Cerebellar nuclear complex (tissue), 1 donor: ENCODE measurements at places on chromosomes 1 and 21.

DNA sequence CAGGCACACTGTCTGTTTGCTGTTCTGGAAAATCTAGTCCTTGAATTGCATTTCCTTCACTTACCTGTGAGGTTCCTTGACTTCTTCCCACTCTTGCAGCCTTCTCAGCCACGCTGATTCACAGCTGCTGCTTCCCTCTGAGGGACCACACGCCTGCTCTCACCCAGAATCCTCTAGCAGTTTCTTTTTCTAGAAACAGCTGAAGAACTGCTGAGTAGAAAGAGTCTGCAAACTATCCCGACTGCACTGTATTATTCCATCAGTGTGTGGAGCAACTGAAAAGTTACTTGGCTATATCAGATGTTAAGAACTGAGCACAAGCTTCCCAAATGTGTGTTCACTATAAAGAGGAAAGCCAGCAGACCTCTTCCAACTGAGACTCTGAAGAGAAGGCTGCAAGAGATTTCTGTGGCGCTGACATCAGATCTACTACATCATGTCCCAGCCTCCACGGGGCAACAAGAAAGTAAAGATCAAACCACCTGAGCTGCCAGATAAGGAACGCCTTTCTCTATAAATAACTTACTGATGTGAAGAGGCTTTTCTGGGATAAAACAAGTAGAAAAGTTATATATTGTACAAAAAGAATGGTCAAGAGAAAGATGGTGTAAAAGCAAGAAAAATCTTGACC is 226.6 kb downstream of the RERE start:
- no peak for DNase-seq

DNA sequence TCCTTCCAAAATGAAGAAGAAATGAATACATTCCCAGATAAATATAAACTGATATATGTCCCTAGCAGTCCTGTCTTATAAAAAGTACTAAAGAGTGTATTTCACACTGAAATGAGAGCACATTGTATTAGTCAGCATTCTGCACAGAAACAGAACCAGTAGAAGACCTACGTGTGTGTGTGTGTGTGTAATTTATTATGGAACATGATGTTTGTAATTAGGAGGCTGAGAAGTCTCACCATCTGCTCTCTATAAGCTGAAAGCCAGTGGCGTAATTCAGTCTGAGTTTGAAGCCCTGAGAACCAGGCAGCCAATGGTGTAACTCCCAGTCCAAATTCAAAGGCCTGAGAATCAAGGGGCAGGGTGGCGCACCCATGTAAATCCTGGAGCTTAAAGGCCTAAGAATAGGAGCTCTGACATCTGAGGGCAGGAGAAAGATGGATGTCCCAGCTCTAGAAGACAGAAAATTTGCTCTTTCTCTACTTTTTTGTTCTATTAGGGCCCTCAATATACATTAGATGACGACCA is 146.5 kb upstream of the LYPLAL1 start:
- DNase-seq, result no peak

DNA sequence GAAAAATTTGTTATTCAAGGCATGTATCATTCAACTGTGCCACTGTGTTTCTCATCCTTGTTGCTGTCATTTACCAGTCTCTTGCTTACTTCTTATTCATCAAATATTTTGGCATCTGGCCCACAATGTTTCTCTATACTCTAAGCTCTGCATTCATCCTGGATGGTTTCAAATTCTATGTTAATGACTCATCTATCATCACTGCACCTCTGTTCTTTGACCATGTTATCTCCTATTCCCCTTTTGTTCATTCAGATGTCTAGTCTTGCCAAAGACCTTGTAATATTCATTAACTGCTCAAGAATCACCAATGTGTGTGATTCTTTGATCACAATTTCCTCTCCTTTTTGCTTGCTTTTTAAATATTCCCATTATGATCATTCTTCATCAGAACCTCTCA is 54.6 kb upstream of the PRKACB start:
- DNase-seq, result no peak

DNA sequence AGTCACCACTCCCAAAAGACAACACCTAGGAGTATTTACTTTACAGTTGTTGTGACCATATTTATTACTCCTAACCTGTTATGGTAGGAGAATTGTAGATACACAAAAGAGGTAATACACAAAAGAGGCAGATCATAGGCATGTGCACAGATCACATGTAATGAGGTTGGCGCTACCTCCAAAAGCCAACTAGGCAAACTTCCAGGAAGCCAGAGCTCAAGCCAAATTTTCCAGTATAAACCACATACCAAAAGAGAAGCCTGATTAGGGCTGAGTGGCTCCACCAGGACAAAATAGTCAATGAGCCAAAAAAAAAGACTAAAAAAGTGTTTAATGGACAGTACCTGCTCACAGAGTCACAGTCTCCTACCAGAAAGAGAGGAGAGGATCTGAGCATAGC is 195.0 kb upstream of the PBX1 start:
- DNase-seq, result no peak

- DNase-seq, result no peak
Observed at GRCh38 chr1:10692401-10693021, 103.9 kb downstream of the CASZ1 start.

DNA sequence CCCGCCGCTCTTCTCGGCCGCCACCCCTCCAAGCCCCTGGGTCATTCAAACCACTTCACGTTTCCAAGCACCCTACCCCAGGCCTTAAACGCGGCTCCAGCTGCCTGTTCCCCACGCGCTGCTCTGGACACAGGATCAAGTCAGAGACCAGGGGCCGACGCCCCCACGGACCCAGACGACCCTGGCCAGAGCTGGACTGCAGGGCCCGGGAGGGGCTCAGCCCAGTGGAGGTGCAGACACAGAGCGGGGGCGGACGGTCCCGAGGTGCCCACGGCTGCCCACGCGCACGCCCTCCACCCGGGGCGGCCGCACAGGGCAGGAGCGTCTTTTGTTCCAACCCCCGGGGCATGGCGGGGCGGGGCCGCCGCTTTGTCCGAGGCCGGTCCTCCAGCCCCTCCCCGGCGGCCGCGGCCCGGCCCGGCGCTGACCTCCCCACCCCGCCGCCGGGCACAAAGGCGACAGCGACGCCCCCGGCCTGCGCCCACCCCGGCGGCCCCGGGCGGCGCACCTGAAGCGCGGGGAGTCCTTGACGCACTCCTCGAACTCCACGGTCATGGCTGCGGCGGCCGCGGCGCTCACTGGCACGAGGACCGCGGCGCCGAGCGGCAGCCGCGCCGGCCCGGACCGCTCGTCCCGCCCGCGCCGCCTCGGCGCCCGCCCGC is 338 bp downstream of the ACAP3 start:
- DNase-seq, result no peak

- no peak for DNase-seq
Observed at GRCh38 chr1:229380536-229381160, 37.8 kb upstream of the CCSAP start.

GRCh38 chr1:214476986-214477870 is 74.2 kb downstream of the PTPN14 start:
- no peak for DNase-seq

DNA sequence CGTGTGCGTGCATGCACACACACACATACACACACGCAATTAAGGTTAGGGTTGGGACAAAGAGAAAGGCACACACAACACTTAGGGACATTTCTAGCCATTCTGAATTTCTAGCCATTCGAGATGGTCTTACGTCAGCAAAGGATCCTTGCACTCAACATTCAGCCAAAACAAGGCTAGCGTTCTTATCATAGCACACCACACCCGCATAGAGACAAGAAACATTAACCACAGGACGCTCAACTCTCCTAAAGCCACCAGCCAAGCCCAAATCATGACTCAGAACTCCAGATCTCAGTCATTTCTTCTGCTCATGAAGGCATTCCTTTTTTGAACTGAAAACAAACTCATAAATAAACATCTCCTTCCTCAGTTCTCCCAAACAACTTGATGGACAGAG is 106.8 kb downstream of the LMO4 start:
- no peak for DNase-seq

- no peak for DNase-seq
Observed at GRCh38 chr1:99748419-99748818, 18.0 kb downstream of the FRRS1 start.

DNA sequence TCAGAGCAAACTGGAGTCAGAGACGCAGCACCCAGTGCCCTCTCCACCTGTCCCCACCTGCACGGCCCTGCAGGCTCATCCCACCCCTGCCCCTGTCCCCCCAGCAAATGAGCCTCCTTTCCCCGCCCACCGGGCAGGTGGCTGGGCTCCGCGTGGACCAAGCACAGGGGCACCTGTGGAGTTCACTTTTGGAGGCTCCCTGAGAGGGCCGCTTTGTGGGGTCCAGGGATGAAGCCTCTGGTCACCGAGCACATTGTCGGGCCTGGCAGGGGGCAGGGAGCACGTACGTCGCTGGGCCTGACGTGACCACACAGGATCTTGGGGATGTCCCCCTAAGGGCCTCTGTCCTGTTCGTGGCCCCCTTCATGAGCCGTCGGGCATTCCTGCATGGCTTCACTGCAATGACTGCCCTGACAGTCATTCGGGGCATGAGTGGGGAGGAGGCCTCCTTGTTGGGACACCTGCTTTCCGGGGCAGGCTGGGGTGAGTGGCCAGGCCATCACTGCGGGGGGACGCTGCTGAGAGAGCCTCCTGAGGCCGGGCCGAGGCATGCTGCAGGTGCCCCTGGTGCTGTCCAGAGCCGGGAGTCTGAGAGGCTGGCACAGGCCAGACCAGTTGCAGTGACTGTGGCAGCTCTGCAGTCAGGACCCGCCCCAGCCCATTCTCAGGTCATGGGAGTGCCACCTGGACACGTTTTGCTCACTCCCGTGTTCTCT is 19.7 kb downstream of the SLX9 start:
- no peak for DNase-seq

- DNase-seq, result no peak
Observed at GRCh38 chr1:109369167-109369746, 28.5 kb downstream of the SORT1 start.

DNA sequence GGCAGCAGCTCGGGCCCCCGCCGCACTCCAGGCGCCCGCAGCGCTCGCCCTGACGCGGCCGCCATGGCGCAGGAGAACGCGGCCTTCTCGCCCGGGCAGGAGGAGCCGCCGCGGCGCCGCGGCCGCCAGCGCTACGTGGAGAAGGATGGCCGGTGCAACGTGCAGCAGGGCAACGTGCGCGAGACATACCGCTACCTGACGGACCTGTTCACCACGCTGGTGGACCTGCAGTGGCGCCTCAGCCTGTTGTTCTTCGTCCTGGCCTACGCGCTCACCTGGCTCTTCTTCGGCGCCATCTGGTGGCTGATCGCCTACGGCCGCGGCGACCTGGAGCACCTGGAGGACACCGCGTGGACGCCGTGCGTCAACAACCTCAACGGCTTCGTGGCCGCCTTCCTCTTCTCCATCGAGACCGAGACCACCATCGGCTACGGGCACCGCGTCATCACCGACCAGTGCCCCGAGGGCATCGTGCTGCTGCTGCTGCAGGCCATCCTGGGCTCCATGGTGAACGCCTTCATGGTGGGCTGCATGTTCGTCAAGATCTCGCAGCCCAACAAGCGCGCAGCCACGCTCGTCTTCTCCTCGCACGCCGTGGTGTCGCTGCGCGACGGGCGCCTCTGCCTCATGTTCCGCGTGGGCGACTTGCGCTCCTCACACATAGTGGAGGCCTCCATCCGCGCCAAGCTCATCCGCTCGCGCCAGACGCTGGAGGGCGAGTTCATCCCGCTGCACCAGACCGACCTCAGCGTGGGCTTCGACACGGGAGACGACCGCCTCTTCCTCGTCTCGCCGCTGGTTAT is 2.8 kb downstream of the KCNJ9 start:
- peak; percentile 13 for DNase-seq

GRCh38 chr1:39981945-39982344 is 27.0 kb downstream of the MFSD2A start:
- DNase-seq, result no peak

- no peak for DNase-seq
Observed at GRCh38 chr1:183074215-183074614, 51.0 kb downstream of the LAMC1 start.

GRCh38 chr1:208007938-208008342 is 97.0 kb upstream of the CD34 start:
- DNase-seq, result no peak

DNA sequence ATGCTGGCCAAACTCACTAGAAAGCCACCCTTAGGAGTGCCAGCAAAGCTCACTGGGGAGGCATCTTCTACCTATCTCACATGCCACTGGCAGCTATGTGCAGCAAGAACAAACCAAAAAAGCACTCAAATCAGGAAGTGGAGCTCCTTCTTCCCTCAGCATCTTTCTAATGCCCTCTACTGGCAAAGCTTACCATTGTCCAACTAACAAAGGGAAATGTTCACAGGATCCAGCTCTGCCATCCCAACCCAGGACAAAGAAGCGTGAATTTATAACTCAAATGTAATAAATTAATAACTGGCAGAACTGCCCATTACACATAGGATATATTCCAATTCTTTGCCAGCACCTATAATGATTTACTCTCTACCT is 38.9 kb downstream of the LEPR start:
- DNase-seq, result no peak

DNA sequence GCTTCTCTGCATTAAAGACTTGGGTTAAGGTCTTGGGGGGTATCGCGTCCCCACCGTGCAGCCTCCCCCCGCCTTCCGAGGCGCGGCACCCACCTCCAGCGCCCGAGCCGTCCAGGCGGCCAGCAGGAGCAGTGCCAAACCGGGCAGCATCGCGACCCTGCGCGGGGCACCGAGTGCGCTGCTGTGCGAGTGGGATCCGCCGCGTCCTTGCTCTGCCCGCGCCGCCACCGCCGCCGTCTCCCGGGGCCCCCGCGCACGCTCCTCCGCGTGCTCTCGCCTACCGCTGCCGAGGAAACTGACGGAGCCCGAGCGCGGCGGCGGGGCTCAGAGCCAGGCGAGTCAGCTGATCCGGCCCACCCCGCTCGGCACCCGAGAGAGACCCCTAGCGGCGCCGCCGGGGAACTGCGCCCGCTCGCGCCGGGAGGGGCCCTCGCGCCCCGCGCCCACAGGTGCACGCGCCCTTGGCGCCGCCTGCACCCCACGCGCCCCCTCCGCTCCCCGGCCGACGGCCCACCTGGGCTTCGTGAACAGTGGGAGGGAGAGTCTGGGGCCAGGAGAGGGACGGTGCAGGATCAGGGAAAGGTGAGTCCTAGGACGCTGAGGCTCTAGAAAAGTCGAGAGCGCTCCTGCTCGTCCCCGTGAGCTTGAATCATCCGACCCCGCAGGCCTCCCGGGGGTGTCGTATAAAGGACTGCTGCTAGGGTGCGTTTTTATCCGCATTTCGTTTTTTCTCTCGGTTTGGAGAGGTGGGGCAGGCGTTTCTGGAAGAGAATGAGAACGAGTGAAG is at the start of gene APP:
Gene APP, minus strand, starts transcription at position 300 of the 787 bp plus-strand sequence. Its CDS starts 150 bp downstream, at position 150.
- DNase-seq, result no peak

DNA sequence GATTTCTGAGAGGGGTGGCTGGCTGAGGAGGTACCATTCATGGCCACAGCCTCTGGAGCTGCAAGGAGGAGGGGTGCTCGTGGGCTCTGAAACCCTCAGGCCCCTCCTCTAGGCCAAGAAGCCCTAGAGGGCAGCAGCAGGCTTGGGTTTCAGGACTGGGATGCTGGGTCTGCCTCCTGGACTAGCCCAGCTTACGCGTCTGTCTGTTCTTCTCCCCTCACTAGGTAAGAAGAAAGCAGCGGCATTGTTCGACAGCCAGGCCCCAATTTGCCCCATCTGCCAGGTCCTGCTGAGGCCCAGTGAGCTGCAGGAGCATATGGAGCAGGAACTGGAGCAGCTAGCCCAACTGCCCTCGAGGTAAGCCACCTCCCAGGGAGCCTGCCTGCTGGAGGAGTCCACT is 60.3 kb downstream of the TMEM53 start:
- DNase-seq, result no peak

GRCh38 chr1:192554904-192555303 is 20.7 kb upstream of the RGS1 start:
- no peak for DNase-seq

GRCh38 chr1:160801836-160802580 is 6.0 kb downstream of the LY9 start:
- DNase-seq, result no peak
